ENCODE measurements at places on chromosomes 16 and 17.

DNA sequence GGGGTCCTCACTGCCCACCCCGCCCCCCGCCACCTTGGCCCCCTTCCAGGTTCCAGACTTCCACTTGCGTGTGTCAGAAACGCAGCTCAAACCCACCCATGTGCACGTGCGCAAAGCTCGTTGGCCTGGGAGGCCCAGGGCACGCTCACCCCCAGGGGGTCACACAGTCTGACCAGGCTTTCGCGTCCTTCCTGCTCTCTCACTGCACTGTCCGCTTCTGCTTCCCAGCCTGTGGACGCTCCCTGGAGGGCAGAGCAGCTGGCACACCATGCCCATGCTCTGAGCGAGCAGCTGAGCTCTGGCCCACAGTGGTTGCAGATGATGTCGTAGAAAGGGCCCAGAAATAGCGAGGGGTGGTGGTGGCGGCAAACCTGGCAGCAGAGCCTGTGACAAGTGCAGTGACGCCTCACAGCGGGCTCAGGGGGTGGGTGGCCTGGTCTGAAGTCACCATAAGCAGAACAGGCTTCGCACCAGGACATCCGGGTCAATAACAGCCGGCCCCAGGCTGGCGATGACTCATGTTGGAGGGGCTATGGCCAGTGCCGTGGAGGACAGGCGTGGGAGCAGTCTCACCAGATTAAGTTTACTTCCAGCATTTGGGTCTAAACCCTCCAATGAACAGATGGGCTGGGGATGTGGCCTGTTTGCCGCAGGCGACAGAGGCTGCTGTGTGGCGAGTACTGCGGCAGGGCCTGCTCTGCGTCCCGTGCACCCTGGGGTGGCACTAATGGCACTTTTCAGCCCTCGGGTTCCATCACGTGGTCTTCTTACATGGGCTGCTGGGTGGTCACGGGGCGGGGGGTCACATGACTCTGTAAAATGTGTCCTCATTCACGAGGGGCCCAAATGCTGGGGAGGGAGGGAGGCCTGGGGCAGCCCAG is 49.0 kb downstream of the NT5M start:
- DNase-seq = no peak

- DNase-seq = no peak
Observed at GRCh38 chr16:72751076-72751475, 296.9 kb downstream of the ZFHX3 start.

DNA sequence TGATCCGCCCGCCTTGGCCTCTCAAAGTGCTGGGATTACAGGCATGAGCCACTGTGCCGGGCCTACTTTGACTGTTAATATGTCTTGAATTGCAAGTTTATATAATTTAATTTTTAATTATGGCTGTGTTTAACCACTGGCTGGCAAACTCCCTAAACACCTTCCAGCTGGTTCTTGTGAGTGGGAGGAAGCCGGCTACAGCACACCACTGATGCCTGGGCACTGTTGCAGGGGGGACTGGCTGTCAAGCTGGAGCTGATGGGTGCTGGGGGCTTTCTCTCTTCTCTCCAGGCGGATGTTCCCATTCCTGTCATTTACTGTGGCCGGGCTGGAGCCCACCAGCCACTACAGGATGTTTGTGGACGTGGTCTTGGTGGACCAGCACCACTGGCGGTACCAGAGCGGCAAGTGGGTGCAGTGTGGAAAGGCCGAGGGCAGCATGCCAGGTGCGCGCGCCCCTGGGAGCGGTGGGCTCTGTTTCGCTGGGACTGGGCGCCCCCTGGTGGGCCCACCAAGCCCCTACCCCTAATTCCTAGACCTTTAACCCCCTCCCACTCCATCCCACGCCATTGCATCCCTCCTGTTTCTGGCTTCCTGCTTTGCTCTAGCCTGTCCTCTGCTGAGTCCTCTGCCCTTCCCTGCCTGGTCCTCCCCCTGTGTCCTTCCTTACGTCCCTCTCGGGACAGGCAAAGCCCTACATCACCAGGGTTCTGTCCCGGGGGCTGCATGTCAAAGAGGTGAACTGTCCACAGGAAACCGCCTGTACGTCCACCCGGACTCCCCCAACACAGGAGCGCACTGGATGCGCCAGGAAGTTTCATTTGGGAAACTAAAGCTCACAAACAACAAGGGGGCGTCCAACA is 9.5 kb downstream of the TBX21 start:
- peak; percentile 13 for DNase-seq

- peak; percentile 70 for DNase-seq
Observed at GRCh38 chr17:55432358-55433028, 10.9 kb upstream of the MMD start.

DNA sequence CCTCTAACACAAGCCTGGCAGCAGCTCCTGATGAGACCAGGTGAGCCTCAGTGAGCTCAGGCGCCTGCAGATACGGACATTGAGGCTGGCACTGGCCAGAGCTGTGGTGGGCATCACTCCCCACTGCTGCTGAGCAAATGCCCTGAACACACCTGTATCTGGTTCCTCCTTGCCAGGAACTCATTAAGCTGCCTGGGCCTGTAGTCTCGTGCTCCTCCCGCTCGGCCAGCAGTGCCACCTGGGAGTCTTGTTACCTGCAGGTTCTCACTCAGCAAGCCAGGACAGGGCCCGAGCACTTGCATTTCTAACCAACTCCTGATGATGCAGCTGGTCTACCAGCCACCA is 13.3 kb downstream of the EIF4A3 start:
- no peak for DNase-seq

DNA sequence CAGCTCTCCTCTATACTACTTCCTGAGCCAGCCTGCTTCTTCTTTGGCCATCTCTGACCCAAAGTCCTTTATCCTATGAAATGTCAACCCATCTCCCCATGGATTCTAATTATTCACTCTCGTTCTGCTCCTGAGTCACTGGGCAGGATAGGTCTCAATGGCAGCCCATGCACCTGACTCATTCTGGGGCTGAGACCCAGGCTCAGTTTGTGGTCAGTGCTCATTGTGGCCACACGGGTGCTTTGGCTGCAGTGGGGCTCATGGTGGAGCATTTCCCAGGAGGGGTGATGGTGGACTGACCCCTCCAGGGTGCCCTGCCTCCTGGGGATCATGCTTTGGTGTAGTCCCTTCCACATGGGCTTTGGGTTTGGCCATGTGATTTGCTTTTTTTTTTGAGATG is 154.8 kb upstream of the WSCD1 start:
- no peak for DNase-seq

- DNase-seq = no peak
Observed at GRCh38 chr17:14044702-14045101, 24.6 kb upstream of the COX10 start.

DNA sequence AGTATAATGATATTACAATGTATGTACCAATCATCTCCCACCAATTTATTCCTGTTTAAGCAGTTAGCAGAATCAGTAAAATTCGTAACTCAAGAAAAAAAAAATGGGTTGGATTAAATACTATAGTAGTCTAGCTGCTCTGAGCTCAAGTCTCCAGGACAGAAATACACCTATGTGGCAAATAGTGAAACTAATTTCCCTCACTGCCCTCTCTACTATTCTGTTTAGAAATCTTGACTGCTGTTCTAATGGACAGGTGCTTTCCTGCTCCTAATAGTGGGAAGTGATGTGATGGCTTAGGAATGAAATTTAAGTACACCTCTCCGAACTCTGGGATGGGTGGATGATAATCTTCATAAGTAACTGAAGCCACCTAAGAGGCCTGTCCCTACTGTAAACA is 175.7 kb downstream of the KCNJ2 start:
- no peak for DNase-seq

DNA sequence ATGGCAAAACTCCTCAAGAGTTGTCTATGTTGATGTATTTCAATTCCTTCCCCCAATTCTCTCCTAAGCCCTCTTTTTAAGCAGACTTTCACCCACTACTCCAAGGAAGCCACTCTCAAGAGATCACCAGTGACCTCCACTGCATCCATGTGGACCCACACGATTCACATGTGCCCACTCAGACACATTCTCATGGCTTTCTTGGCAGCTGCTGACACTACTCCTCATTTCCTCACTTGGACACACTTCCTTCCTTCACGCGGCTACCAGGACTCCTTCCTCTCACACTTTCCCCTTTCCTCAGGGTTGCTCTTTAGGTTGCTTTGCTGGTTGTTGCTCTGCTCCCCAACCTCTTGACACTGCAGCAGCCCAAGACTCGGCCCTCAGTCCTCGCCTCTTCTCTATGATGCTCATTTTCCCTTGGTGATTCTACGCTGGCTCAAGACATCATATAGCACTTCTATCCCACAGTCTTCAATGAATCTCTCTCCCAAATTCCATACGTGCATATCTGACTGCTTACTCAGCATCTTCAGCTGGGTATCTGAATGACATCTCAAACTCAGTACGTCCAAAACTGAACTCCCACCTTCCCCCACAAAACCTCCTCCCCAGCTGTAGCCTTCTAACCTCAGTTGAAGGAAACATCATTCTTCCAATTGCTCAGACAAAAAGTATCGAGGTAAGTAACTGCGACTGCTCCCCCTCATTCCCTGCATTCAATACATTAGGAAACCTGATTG is 28.2 kb downstream of the HELZ start:
- peak; percentile 68 for DNase-seq

- peak; percentile 25 for DNase-seq
Observed at GRCh38 chr16:58885528-58886170, 151.5 kb upstream of the GOT2 start.

GRCh38 chr16:57745768-57746167 is 10.2 kb downstream of the KATNB1 start:
- DNase-seq = no peak

- DNase-seq = no peak
Observed at GRCh38 chr16:69883744-69884143, 67.4 kb upstream of the CLEC18A start.

DNA sequence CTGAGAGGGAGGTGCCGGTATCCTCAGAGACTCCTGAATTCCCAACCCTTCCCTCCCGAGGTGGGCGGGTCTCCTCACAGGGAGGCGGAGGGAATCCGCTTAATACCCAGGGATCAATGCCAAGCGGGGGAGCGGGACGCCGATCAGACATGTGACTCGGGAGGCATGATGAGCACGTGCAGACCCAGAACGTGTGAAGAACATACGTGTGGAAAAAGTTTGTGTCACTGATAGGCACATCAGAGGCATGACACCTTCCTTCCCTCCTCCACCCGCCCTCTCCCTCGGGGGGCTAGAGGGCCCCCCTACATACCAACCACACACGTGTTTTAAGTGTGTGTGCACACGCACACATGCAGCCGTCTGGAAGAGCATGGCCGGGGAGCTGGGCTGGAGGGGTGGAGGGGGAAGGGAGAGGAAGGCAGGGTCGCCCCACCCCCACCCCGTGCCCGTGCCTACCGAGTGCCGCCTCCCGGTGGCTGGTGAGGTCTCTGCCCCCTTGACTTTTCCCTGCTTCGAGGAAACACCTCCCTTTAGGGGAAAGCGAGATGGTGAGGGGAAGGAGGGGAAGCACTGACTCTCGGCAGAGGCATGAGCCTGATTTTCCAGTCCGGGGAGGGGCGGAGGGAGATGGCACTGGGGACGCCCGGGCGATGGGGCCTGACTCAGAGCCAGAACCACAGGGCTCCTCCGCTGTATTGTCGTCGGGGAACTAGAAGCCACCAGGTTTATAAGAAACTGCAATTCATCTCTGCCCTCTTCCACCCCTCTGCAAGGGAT is 12.1 kb upstream of the TBX21 start:
- DNase-seq = peak; percentile 39

GRCh38 chr17:3558603-3559269 is 1.1 kb upstream of the TRPV3 start:
- DNase-seq = no peak

DNA sequence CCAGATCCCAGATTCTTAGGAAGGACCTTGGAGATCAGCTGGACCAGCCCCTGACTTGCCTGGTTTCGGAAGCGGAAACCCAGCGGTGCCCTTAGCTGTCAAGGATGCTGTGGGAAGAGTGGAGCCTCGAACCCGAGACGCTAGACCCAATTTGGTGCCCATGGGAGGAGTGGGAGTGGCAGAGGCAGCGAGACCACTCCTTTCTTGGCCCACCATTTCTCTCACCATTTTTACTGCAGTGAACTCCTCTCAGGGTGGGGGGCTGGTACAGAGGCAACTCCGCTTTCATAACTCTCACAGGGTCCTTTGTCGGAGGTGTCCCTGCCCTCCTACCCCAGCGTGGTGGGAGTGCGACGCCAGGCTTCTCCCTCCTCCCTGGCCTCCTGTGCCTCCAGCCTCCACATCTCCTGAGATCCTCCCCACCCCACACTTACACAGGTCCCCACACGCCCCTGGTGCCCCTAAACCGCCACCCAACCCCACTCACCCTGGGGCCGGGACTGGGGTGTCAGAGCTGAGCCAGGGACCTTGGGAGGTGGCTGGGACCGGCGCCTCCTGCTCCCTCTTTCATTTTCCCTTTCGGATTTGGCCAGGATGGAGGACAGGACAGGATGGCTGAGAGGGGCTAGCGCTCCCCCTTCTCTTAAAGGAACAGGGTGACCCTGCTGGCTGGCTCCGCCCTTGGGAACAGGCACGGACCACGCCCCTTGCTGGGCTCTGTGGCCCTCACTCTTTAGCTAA is at the start of gene GJD3:
TSS of gene GJD3 (minus strand) at position 617 of the 741 bp plus-strand sequence. CDS start 922 bp downstream, outside the sequence.
- DNase-seq = no peak

- DNase-seq = peak; percentile 64
Observed at GRCh38 chr17:882827-883585, 96.6 kb downstream of the NXN start.

DNA sequence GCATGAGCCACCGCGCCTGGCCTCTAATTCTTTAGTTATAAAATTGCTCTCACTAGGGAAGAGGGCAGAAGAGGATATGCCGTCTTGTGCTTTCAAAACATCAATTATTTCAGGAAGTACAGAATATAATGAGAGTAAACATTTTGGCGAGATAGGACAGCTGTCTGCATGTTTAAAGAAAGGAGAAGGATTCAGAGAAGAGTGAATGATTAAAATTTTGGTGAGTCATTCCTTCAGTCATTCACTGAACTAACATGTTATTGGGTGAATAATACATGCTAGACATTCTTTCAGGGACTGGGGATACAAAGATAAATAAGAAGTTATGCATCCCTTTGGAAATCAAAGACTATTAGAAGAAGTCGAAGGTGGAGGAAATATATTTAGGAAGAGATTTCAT is 590.3 kb upstream of the GOT2 start:
- DNase-seq = peak; percentile 49

DNA sequence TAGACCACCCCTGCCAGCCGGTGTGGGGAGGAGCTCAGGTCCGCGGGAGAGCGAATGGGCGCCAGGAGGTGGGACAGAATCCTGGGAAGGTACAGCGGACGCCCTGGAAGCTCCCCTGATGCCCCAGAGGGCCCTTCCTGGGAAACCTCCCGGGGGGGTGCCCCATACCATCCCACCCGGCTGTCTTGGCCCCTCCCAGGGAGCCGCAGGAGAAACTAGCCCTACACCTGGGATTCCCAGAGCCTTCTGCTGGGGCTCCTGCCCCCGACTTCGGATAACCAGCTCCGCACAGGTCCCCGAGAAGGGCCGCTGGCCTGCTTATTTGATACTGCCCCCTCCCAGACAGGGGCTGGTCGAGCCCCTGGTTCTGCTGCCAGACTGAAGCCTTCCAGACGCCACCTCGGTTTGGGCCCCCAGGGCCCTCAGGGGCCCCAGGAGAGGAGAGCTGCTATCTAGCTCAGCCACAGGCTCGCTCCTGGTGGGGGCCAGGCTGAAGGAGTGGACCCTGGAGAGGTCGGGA is 3.0 kb upstream of the CBX4 start:
- DNase-seq = no peak

- no peak for DNase-seq
Observed at GRCh38 chr17:3596804-3597464, 12.3 kb downstream of the TRPV1 start.

- DNase-seq = no peak
Observed at GRCh38 chr17:48646183-48647102, 20.3 kb upstream of the HOXB9 start.

- peak; percentile 73 for DNase-seq
Observed at GRCh38 chr16:66549284-66550131, at the start of gene TK2. TSS of gene TK2 (minus strand) at chr16:66550122. CDS start at chr16:66550061, 61 bp downstream.

Data from fibroblast of skin of abdomen (primary cell).